ENCODE measurements at places on chromosomes 11 and 22.

GRCh38 chr11:45470151-45470793, 184.1 kb upstream of the SYT13 start:
- no peak for DNase-seq

DNA sequence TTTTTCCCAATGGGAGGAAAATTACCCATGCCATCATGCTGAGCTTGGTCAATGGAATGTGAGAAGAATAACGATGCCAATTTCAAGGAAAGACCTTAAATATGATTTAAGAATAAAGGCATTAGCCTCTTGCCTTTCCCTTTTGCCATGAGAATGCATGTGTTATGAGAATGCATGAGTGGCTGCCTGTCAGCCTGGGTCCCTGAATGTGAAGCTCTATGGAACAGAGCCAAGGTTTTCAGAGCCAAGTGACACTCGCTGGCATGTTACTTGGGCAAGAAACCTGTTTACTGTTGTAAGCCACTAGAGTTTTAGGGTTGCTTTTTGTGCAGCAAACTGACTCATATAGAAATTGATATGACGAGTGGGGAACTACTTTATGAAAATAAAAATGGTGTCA, 75.7 kb downstream of the JRKL start:
- peak; percentile 28 for DNase-seq

- DNase-seq = no peak
Measured at GRCh38 chr22:17957204-17957603, 67.2 kb downstream of the MICAL3 start.

GRCh38 chr22:49724893-49725489, 102.7 kb downstream of the BRD1 start:
- DNase-seq = no peak

- peak; percentile 17 for DNase-seq
Measured at GRCh38 chr11:124070915-124071622, 29.9 kb upstream of the OR10G7 start.

GRCh38 chr22:21445437-21446127, 21.6 kb upstream of the TMEM191C start:
- no peak for DNase-seq

DNA sequence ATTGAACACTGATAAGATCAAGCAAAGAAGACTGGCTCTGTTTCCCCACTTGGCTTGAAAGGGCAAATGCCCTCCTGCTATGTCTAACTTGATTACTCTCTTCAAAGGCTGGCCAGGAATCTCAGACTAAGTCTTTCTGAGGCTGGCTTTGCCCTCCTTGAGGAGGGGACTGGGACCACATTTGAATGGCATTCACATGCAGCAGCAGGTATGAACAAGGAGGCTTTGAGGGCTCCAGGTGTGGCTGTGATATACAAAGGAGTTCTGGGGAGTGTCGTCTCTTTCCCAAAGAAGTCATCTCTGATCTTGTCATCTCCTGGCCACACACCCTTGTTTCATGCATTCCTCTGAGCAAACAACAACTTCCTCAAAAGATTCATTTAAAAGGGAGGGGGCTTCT, 130.8 kb downstream of the ARL14EP start:
- DNase-seq = no peak

- DNase-seq = no peak
Measured at GRCh38 chr11:119198925-119199324, 7.2 kb upstream of the CBL start.

DNA sequence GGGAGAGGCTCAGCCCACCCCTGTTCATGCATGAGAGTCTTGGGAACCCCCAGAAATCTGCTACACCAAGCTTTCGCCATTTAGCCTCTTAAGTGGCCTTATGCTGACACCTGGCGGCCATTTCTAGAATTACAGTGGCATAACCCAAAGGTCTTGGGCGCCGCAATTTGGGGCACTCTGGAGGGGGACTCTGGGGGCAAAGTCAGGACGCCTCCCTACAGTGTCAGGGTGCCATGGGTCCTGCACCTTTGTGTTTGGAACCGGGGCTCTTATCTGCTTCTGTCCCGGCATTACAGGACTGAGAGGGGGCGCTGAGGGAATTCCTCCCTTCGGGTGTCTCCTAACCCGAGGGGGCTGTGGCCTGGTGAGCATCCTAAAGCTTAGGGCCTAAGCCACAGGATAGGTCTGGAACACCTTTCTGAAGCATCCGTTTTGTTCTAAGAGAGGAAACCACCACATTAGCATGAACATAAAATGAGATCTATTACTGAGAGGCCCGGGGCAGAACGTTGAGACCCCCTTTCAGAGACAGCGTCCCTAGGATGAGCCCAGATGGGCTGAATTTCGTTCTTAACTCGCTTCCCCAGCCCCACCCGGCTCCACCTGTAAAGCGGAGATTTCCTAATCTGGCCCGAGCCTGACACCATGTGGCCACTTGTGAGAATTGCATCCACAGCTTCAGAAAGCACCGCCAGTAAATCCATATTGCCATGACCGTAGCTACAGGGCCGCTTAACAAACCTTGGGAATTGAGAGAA, 9.3 kb downstream of the INS start:
- no peak for DNase-seq

DNA sequence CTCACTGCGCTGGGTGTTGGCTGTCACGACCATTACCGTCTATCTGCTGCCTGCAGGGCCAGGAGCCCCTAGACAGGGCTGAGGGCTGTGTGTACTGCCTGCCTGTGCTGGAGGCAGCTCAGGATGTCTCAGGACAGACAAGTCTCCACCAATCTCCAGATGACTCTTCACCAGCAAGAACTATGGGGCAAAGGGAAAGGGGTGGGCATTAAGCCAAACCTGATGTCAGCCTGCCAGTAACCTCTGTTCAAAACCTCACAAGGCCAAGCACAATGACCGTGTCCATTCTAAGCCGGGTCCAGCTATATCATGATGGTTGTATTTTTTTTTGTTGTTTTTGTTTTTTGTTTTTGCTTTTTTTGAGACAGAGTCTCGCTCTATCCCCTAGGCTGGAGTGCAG, 31.6 kb downstream of the MAFF start:
- no peak for DNase-seq

- no peak for DNase-seq
Measured at GRCh38 chr22:30717331-30717921, 22.8 kb downstream of the OSBP2 start.

GRCh38 chr11:125262194-125262829, 97.8 kb downstream of the PKNOX2 start:
- no peak for DNase-seq

GRCh38 chr22:49882519-49883293, 29.1 kb downstream of the ZBED4 start:
- no peak for DNase-seq

DNA sequence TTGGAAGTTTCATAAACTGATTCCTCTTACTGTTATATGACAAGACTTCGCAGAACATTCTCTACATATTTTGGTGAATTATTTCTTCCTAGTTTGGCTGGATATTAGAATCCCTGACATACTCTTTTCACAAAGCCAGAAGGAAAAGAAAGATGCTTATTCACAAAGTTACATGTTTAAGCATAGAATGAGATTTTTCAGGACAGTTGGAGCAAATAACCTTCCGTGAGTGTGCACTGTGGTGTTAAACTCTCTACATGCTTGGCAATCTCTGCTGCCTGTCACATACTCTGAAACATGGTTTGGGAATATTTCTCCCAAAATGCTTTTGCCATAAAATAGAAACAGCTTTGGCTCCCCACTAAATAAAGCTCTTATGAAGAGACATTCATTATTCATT, 230.0 kb upstream of the MTNR1B start:
- DNase-seq = no peak

DNA sequence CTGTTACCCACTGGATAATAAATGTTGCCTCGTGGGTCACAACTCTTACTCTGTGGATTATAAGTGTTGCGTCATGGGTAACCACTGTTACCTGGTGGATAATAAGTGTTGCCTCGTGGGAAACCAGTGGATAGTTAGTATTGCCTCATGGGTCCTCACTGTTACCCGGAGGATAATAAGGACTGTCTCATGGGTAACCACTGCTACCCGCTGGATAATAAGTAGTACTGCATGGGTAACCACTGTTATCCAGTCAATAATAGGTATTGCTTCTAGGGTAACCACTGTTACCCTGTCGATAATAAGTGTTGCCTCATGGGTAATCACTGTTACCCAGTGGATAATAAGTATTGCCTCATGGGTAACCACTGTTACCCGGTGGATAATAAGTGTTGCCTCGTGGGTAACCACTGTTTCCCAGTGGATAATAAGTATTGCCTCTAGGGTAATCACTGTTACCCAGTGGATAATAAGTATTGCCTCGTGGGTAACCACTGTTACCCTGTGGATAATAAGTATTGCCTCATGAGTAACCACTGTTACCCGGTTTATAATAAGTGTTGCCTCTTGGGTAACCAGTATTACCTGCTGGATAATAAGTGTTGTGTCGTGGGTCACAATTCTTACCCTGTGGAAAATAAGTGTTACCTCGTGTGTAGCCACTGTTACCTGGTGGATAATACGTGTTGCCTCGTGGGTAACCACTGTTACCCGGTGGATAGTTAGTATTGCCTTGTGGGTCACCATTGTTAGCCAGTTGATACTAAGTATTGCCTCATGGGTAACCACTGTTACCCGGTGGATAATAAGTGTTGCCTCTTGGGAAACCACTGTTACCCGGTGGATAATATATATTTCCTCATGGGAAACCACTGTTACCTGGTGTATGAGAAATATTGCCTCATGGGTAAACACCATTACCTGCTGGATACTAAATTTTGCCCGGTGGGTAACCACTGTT, 15.7 kb upstream of the NXPE4 start:
- DNase-seq = no peak

GRCh38 chr11:61507962-61508861, at the start of gene LRRC10B:
TSS of gene LRRC10B (plus strand) at chr11:61508749. CDS start at chr11:61508999, 250 bp downstream.
- no peak for DNase-seq

- no peak for DNase-seq
Measured at GRCh38 chr22:45933506-45934167, 43.3 kb downstream of the WNT7B start.

GRCh38 chr22:17829695-17830042, 55.4 kb upstream of the BID start:
- no peak for DNase-seq

DNA sequence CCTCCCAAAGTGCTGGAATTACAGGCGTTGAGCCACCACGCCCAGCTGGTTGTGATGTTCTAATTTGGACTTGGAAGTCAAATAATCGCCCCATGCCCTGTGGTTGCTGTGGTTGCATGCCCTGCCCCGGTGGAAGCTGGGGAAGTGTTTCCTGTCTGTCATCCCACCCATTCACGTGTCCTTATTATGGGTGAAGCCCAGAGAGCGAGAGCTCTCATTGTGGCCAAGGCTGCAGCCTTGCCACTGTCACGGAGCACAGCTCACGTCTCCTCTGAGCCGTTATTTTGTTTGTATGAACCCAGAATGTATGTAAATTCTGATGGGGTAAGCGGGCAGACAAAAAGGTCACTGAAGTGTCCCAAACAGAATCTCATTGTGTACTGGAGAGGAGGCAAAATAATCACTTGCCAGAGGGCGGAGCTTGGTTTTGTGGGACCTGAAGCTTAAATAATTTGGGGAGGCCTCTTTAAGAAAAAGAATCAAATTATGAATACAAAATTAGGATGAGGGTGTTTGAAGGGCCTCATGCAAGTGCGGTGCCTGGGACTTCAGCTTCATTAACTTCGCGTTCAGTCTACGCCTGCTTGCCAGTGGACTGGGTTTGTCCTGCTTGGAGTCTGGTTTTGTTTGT, 25.8 kb upstream of the TREH start:
- no peak for DNase-seq

- DNase-seq = no peak
Measured at GRCh38 chr11:22037505-22037904, 155.4 kb upstream of the ANO5 start.

- DNase-seq = no peak
Measured at GRCh38 chr11:17537261-17537660, 7.0 kb downstream of the USH1C start.

- DNase-seq = no peak
Measured at GRCh38 chr11:58192229-58192628, 3.4 kb downstream of the OR9Q2 start.

DNA sequence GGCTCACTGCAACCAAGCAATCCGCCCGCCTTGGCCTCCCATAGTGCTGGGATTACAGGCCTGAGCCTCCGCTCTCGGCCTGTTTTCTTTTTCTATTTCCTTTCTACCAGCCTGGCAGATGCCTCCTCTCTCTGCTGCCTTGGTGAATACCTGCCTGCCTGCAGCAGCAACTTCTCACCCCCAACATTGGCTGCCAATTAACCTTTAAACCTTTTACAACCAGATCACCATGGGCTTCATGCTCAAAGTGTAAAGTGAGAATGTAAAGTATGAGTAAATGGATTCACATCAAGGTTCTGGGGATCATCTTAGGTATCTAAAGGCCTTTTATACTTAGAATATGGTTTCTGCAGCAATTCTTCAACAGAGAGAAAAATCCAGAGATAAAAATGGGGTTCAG, 13.0 kb upstream of the FCHSD2 start:
- no peak for DNase-seq

DNA sequence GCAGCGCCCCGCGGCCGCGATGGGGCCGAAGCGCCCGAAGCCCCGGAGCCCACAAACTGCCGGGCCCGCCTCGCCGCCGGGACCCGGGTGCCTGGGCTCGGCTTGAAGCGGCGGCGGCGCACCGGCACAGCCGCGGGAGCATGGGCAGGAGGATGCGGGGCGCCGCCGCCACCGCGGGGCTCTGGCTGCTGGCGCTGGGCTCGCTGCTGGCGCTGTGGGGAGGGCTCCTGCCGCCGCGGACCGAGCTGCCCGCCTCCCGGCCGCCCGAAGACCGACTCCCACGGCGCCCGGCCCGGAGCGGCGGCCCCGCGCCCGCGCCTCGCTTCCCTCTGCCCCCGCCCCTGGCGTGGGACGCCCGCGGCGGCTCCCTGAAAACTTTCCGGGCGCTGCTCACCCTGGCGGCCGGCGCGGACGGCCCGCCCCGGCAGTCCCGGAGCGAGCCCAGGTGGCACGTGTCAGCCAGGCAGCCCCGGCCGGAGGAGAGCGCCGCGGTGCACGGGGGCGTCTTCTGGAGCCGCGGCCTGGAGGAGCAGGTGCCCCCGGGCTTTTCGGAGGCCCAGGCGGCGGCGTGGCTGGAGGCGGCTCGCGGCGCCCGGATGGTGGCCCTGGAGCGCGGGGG, 346 bp downstream of the FJX1 start:
- DNase-seq = no peak

DNA sequence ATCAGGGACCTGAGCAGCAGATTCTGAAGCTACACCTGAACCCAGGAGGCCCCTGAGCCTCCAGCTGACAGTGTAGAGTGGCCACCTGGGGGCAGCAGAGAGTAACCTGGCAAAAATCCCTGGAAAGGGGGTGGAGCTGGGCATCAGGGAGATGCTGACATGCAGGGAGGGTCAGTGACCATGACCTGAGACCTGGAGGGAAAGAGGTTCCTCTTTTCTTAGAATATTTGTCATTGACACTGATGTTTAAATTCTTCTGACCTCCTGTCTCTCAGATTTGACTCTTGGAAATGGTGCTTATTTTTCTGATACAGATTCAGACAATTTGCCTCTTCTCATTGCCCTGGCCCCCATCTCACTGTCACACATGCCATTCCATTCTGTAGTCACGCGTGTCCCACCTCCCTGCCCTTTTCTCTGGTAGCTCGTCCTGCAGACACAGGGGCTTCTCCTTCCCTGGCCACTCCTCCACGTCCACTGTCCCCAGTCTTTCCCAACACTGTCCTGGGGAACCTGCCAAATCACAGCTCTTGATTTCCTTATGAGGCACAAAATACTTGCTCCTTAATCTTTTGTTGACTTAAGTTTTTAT, 117.2 kb upstream of the IGLL5 start:
- no peak for DNase-seq
